ENCODE measurements at places on chromosomes 5 and 9.

- DNase-seq = no peak
These were observed 1.2 kb upstream of the SLC25A51 start for GRCh38 chr9:37905131-37905505.

DNA sequence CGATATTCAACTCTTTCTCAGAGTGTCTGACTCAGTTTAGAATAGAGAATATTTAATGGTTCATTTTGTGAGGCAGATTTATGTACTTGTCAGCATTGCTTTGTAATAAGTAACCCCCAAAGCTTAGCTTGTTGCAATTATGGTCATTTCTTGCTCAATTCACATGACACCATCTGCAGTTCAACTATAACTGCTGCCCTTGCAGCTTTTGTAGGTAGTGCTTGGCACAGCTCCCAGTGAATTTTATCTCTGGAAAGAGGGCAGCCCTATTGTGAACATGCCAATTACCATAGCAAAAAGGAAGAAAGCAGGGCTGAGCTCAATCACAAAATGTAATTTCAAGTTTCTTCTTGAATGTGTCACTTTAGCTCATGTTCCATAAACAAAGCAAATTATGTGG lies 1587.7 kb upstream of the ACO1 start:
- DNase-seq = no peak

GRCh38 chr5:118796081-118796480 lies 192.3 kb downstream of the DTWD2 start:
- no peak for DNase-seq

DNA sequence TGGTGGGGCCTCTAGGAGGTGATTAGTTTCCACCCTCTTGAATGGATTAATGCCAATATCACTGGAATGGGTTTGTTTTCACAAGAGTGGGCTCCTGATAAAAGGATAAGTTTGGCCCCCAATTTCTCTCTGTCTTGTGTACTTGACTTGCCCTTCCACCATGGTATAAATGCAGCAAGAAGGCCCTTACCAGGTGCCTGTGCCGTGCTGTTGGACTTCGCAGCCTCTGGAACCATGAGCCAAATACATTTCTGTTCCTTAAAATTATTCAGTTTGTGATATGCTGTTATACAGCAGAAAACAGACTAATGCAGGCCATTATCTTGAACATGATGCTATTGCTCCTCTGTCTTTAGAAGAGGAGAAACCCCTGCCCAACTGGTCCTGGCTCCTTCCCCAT lies 17.8 kb upstream of the BRD3 start:
- no peak for DNase-seq

GRCh38 chr9:137989999-137990715 lies 112.6 kb downstream of the CACNA1B start:
- DNase-seq = no peak

- no peak for DNase-seq
These were observed 475.6 kb downstream of the DMRTA1 start for GRCh38 chr9:22922222-22922621.

DNA sequence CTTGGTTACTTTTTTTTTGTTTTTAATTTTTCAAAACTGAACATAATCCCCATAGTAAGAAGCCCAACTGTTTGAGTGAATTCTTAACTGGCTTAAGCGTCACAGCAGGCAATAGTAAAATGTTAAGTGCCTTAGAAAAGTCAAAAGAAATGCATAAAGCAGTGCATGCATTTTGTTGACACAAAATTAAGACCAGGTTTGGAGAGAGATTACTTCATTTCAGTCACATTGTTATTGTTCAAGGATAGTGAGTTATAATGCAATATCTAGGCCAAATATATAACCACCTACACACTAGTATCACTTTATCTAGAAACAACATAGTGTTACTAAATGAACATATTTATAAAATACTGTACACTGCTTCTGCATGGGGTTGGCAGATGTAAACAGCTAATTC lies 116.9 kb upstream of the KLF9 start:
- no peak for DNase-seq

DNA sequence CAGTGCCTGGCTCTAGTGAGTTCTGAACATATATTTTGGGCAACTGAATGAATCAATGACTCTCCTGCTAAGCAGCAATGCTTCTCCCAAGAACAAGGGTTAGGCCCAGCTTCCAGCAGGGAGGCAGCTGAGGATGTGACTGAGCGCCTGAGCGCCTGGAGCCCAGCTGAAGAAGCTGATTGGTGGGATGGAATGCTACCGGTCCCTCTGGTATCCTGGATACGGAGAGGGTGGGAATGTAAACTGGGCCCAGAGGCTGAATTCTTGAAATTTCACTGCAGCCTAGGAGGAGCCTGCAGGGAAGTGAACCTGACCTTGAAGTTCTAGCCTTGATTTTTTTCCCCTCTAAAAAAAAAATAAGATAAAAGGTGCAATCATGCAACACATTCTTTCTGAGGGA lies 43.2 kb downstream of the WWC1 start:
- no peak for DNase-seq

DNA sequence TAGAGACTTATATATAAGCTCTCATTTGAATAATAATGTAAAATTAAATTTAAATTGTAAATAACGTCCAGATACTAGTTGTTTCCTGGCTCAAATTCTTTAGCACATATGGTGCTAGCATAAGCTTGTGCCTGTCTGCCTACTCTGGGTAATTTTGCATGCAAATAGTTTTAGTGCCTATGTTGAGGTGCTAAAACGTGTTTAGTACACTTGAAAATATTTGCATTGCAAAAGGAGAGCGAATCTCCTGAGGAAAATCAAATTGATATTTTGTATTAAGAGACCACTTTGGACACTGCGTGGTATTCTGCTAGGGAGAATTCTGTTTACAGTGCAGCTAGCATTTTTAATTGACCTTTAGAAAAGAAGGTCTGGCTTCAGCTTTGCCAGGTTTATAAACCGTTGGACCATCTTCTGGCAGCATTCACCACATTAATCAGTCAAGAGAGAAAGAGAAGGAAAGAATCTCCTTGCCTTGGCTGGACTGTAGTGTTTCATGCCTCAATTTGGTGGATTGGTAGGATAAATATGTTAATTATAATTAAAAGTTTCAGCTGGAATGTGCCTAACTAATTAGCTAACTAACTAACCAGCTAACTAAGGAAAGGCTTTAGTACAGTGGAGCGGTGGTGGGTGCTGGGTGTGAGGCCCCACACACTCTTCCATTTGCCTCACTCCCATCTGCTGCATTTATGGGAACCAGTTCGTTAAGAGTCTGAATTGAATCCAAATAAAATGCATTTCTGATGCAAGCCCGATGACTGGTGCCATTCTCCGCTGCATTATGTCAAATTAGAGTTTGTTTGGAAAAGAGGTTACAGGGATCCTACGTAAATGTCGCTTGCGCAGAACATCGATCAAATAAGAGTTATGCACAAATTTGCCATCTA lies 150.1 kb upstream of the MPDZ start:
- no peak for DNase-seq

- DNase-seq = no peak
These were observed 52.6 kb upstream of the TNFAIP8 start for GRCh38 chr5:119302916-119303897.

- DNase-seq = no peak
These were observed 36.1 kb upstream of the UBE2D2 start for GRCh38 chr5:139524940-139525585.
